Activated CD4-positive, CD25-positive, alpha-beta regulatory T cell treated with anti-CD3 and anti-CD28 coated beads, Interleukin-2, amount 50 U/mL, for 16 hours (primary cell): ENCODE measurements at places on chromosomes 16 and 17.

DNA sequence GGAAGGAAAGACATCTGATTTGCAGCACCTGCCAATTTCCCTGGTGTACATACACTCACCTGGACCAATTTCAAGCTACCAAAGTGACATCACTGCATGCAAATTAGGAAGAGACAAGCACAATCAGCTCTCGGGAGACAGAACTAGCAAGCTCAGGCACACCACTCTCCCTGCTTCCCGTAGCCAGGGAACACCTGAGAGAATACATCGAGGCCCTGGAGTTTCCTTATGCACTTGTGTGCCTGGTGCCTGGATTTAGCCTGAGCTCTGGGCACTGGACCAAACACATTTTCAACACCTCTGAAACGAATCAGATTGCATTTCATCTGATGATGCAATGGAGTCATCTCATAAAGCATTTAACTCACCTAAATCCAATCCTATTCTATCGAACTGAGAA, 110.5 kb downstream of the HS3ST2 start:
- DNase-seq, result no peak

GRCh38 chr17:21007646-21008045, 35.2 kb downstream of the USP22 start:
- DNase-seq, result no peak

GRCh38 chr17:36072431-36073121, 8.5 kb downstream of the CCL18 start:
- DNase-seq, result no peak

- no peak for DNase-seq
These were observed 3.0 kb upstream of the ZCCHC14 start for GRCh38 chr16:87495578-87496446.

GRCh38 chr16:22054847-22055590, 37.3 kb upstream of the VWA3A start:
- DNase-seq, result no peak

DNA sequence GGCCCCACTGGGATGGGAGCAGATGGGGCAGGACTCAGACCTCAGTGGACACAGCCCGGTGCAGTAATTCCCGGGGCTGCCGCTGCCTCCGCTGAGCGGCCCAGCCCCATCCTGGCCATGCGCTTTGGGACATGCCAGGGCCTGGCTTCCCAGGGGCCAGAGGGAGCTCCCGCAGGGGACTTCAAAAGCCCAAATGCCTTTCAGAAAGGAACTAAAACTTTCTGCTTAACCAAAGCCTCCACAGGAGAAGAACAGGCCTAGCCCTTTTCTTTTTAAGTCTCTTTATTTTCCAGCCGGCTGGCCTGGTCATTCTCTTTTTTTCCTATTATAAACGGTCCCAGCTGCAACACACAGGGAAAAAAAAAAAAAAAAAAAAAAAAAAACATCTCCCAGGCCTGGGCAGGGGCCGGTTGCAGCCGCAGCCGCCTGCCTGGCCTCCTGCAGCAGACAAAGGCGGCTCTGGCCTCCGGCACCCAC, 10.7 kb upstream of the ZNF423 start:
- no peak for DNase-seq

- no peak for DNase-seq
These were observed 49.7 kb upstream of the WSCD1 start for GRCh38 chr17:6020376-6021010.

- no peak for DNase-seq
These were observed 134.4 kb downstream of the COPRS start for GRCh38 chr17:31724619-31725018.

- no peak for DNase-seq
These were observed 33.5 kb downstream of the MGAT5B start for GRCh38 chr17:76901542-76902197.

DNA sequence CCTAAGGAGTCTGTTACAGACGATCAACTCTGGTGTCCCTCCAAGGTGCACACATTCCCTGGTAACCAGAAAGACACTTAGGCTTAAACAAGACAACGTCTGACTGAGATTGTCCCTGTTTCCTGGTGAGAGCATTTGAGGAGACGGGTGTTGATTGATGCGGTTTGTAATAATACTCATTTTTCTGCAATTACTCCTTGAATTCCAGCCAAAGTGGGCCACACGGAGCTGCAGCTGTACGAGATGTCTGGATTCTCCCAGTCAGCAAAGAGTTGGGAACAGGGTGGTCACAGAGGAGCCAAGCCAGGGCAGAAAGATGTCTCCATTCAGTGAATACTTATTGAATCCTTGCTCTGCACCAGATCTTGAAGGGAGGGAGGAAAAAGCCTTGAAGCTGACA, 30.9 kb upstream of the CES5A start:
- no peak for DNase-seq

GRCh38 chr16:89801800-89802199, 14.6 kb downstream of the FANCA start:
- DNase-seq, result no peak

DNA sequence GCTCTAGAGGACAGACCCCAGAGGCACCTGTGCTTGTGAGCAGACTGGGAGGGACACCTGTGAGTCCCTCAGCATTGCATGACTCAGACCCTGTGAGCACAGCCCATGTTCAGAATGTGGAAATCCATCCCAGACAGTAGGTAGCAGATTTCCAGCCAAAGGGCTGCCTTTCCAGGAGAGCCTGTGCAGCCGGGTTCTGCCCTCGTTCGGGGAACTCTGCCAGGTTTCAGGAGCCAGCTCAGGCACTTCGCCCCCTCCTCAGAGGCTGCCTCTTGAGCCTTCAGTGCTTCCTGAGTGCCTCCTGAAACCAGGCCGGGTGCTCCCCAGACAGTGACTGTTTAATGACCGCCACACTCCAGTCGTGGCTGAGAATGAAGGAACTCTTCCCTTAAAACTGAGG, 23.3 kb upstream of the SDR42E2 start:
- no peak for DNase-seq

GRCh38 chr16:4481963-4482362, 5.8 kb downstream of the HMOX2 start:
- DNase-seq, result no peak

DNA sequence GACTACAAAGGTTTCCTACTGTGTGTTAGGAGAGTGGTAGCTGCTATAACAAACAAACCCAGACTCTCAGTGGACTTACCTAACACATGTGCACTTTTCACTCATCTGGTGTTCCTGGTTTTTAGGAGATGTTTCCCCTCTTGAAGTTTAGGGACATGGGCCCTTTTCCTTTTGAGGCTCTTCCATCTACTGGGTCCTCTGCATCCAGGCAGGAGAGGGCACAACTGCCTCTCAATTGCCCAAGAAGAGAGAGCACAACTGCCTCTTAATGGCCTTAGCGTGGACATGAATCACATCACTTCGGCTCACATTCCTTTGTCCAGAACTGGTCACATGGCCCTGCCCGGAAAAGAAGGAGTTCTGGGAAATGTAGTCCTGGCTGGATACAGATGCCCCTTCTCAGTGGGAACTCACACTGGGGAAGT, 9.8 kb upstream of the TNRC6C start:
- no peak for DNase-seq

- no peak for DNase-seq
These were observed 11.9 kb downstream of the TMEM170A start for GRCh38 chr16:75452464-75453190.

GRCh38 chr16:63890081-63890480, 1231.8 kb downstream of the CDH11 start:
- DNase-seq, result no peak

DNA sequence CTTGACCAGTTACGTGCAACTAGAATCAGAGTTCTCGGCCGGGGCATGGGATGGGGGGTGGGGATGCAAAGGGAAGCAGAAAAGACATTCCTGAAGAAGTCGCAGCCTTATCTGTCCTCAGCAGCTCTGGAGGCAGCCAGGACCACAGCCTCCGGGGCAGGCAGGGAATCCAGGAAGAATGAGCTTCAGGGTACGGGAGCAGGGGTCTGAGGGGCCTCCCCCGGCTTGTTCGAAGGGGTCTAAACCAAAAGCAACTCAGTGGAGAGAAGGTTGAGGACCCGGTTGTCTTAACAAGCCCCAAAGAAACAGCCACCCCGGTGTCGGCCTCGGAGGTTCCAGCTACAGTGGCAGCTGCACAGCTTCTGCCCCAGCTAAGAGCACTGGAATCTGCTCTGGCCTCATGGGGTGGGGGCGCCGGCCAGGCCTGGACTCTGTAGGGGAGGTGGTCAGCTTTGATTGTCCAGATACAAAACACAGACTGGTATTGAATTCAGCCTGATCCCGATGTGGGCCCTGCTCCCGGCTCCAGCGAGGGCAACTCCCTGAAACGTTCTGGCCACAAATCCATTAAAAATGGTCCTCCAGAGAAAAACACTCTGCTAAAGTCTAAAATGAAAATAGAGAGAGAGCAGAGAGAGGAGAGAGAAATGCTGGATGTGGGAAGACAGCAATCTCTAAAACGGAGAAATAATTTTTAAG, 7.7 kb downstream of the HOXB4 start:
- DNase-seq, result no peak

- no peak for DNase-seq
These were observed 1.7 kb downstream of the OTOP3 start for GRCh38 chr17:74937064-74938051.

DNA sequence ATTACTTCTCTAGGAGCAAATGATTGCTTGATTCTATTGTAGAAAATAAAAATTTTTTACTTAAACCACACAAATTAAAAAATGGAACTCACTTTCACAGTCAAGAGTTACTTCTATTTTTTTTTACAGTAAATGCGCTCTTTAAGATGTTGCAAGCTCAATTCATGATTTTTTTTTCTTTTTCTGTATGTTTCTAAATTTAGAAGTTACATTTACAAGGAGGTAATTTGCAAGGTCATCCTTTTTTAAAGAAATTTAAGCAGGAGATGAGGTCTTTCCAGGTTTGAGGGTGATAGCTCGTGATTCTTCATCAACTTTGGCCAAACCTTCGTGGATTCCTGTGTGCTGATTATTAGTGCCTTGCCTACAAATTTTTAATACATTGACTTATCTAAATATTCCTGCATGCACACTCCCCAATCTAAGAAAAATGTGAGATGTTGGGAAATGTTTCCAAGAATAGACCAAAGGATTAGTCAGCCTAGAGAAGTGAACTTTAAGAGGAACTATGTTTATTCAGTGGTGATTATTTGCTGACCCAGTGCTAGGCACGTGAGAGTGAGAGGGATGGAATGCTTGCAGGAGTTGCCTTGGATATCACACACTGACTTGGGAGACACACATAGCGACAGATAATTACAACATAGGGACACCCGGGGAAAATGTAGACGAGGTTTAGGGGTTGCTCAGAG, 429.8 kb downstream of the MAF start:
- DNase-seq, result no peak

- no peak for DNase-seq
These were observed 237.1 kb downstream of the NTN1 start for GRCh38 chr17:9258115-9259015.

DNA sequence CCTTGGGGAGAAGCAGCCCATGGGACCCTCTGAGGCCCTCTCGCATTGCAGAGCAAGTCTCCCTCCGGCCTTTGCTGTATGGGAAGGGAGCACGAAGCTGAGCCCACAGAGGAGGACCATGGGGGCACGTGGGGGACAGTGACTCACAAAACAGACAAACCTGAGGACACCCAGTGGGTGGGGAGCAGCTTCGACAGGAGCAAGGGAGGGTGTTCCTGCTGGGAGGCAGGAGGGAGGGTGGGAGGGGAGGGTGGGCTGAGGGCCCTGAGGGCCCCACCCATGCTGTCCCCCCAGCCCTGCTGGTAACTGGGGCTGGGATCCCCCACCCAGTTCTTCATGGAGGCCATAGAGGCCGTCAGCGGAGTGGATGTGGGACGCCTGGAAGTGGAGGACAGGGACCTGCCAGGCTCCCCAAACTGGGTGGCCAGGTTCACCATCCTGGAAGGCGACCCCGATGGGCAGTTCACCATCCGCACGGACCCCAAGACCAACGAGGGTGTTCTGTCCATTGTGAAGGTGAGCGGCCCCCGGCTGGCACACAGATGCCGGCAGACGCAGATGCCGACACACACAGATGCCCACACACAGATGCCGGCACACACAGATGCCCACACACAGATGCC, 12.5 kb downstream of the SLC22A31 start:
- no peak for DNase-seq

GRCh38 chr16:87842209-87842869, 27.0 kb downstream of the SLC7A5 start:
- DNase-seq, result no peak

- DNase-seq, result no peak
These were observed 14.1 kb upstream of the FOXJ1 start for GRCh38 chr17:76154936-76155845.

GRCh38 chr17:37671824-37672547, 28.7 kb upstream of the DDX52 start:
- no peak for DNase-seq

DNA sequence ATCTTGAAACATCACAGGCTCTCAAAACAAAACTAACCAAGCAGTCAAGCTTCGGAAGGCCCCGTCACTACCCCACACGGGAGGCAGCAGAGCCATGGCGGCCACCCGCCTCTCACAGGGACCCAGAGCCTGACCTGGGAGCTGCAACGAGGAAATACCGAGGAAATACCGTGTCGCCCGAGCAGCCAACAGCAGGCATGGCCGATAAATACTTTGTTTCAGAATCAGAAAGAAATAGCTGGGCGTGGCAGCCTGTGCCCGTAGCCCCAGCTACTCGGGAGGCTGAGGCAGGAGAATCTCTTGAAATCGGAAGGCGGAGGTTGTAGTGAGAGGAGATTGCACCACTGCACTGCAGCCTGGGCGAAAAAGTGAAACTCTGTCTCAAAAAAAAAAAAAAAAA, 6.9 kb downstream of the LMF1 start:
- no peak for DNase-seq

- no peak for DNase-seq
These were observed 14.9 kb downstream of the DUS2 start for GRCh38 chr16:68037841-68038597.

- DNase-seq, result no peak
These were observed 31.9 kb upstream of the CCR7 start for GRCh38 chr17:40597156-40597555.

DNA sequence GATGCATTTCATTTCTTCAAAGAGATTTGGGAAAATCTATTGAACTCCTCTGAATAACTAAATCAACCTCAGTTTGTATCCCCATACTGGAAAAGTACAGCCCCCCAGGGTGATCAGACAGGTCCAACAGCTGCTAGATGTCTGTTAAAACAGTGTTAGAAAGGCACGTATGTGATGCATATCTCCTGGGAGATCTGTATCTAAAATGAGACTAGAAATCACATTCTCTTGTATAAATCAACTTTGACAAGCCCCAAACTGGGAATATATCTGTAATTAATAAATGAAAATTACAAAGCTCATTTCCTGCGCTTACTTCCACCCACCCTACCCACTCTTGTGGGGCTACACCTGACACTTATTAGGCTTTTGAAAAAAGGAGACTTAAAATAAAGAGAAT, 3.8 kb upstream of the KIF2B start:
- DNase-seq, result no peak

DNA sequence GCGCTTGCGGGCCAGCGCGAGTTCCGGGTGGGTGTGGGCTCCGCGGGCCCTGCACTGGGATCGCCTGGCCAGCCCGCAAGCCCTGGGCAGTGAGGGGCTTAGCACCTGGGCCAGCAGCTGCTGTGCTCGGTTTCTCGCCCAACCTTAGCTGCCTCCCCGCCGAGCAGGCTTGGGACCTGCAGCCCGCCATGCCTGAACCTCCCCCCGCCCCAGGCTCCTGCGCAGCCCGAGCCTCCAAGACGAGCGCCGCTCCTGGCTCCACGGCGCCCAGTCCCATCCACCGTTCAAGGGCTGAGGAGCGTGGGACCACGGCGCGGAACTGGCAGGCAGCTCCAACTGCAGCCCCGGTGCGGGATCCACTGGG, 12.3 kb upstream of the ZFP90 start:
- DNase-seq, result no peak
